ENCODE measurements at places on chromosomes 16 and 17.

GRCh38 chr17:33520426-33521330 is 227.6 kb upstream of the ASIC2 start:
- DNase-seq, result peak; percentile 60

- no peak for DNase-seq
These were observed 8.4 kb downstream of the FBXO47 start for GRCh38 chr17:38958756-38959155.

- DNase-seq, result no peak
These were observed 23.0 kb downstream of the KNOP1 start for GRCh38 chr16:19694989-19695388.

- DNase-seq, result no peak
These were observed 21.9 kb downstream of the MAPK8IP3 start for GRCh38 chr16:1727651-1728624.

DNA sequence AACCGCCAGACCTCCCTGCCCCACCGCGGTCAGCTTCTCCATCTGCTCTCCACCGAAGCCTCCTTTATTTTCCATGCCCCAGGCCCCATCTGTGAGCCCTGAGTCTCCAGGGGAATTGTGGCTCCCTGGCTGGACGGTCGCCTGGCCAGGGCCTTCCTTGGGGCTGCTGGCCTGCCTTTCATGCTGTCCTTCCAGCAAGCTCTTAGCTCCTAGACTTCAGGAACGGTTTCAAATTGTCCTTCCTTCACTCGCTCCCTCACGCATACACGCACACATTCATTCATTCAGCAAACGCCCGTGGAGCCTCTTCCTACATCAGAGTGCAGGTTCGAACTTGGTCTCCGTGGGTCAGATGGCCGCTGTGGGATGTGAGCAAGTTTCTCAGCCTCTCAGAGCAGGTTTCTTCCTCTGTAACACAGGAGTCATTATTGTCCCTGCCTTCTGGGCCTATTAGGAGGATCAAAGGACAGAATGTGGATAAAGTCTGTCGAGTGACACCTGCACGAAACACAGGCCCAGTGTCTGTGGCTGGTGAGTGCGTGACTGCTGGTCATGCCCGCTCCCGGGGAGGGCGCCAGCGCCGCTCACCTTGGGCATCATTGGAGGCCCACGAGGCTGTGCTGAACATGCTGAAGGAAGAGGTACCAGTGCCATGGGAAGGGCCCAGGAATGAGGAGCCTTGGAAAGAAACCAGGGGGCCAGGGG is 18.7 kb upstream of the GSE1 start:
- no peak for DNase-seq

GRCh38 chr17:81537343-81537855 is 9.2 kb downstream of the FSCN2 start:
- peak; percentile 73 for DNase-seq

DNA sequence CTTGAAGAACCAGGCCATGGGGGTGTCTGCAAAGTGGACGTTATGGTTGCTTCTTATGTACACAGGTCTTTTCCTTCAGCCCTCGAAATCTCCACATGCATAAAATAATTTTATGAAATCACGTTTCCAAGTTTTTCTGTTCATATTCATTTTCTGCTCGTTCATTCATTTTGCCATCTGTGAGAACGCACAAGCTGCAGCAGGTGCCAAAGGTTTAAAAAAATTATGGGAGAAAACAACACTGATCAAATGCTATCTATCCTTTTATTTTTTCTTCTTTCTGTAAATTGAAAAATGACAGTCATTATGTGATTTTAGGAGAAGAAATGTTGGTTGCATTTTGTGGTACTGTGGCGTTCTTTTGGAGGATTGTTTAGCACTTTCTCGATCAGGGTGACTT is 15.5 kb downstream of the SPACA3 start:
- DNase-seq, result no peak

DNA sequence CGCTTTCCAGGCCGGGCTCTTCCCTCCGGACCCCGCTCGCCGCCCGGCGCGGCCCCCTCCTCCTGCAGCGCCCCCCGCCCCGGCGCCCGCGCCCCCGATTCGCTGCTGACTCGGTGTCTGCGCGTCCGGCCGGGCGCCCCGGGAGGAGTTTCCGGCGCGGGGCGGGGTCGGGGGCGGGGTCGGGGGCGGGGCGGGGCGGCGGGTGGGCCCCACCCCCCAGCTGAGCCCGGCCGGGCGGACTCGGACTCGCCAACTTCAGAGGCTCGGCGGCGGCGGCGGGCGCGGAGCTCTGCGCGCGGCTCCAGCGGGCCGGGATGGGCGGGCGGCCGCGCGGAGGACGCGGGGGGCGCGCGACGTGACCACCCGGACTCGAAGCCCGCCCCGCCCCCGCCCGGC is at the start of gene METRNL:
Gene METRNL, plus strand, starts transcription at position 258 of the 396 bp plus-strand sequence. CDS start 207 bp downstream, outside the sequence.
- DNase-seq, result peak; percentile 97

- DNase-seq, result no peak
These were observed 19.0 kb downstream of the CCDC57 start for GRCh38 chr17:82193520-82194220.

- no peak for DNase-seq
These were observed 25.3 kb downstream of the UBE2O start for GRCh38 chr17:76427501-76428231.

- no peak for DNase-seq
These were observed 8.4 kb downstream of the RSPRY1 start for GRCh38 chr16:57194512-57194911.

- no peak for DNase-seq
These were observed 34.5 kb upstream of the USP22 start for GRCh38 chr17:21077281-21077680.

DNA sequence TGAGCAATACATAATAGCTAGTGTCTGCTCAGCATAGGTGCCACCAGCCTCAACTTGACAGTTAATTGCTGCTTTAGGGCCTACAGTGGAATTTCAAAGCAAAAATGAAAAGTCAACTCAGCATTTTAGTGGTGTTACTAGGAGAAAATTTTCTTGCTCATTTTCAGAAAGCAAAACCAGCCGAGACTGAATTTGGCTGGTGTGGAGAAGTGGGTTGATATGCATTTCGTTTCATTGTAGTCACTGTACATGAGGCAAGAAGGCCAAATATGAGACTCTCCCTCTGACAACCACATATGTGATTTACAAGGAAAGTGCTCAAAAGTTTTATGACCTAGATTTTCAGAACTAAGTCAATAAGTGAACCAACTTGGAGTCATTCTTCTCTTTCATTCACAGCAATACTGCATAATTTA is 54.0 kb downstream of the DUSP14 start:
- DNase-seq, result no peak

DNA sequence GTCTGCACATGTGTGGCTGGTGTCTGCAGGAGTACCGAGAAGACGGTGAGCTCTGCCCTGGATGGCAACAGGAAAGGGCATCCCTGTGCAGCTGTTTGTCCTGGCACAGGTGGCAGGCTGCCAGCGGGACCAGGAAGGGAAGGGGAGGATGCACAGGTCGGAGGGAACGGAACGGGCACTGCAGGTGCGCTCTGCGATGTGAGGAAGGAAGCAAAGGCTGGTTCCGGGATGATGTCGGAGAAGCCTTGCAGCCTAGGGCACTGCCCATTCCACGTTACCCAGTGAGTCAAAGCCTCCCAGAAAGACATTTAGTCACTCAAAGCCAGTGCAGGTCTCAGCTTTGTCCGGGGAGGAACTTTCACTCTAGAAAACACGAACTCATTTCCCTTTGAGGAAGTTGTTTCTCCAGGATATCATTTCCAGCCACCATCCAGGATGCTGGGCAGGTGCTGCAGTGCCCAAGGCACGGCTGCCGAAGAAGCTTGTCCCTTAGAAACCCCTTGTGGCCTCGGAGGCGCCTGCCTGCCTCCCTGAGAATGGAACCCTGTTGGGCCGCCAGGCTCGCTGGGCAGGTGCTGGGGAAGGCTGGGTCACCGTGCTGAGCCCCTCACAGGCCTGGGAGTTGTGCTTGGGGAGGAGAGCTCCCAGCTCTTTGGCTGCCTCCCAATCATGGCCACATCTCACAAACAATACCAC is 4.5 kb upstream of the TMEM235 start:
- no peak for DNase-seq

GRCh38 chr17:70329721-70330120 is 160.4 kb downstream of the KCNJ2 start:
- no peak for DNase-seq

- no peak for DNase-seq
These were observed 91.7 kb downstream of the PCTP start for GRCh38 chr17:55842405-55843158.

DNA sequence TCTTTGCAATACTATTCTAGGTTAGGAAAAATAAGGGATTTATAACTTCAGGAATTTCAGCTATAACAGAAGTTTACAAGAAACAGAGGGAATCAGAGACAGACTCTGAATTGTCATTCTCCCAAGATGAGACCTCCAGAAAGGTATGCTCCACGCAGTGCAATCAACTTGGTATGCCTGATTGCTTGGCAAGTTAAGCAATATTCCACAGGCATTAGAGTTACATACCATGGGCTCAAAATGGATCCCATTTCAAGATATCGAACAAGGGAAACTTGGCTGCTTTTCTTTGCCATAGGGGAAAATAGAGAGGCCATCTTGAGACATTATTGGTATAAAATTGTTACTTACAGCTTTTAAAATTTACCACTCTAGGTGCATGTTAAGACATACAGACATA is 615.6 kb upstream of the SOX9 start:
- no peak for DNase-seq

DNA sequence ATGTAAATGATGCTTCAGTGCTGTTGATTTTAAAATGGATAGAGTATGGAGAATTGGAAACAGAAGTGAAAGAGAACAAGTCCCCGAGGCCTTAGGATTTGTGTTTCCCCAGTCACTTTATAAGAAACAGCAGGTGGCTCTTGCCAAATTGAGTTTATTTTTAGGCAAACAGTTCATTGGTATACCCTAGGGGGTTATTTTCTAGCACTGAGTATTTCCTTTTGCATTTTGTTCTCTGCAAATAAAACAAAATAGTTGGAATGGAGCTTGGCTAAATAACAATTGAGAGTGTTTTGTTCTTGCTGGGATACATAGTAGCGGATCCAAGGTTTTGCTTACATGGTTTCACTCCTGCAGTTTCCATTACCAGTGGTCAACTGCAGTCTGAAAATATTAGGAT is 591.1 kb upstream of the C16orf82 start:
- DNase-seq, result no peak

DNA sequence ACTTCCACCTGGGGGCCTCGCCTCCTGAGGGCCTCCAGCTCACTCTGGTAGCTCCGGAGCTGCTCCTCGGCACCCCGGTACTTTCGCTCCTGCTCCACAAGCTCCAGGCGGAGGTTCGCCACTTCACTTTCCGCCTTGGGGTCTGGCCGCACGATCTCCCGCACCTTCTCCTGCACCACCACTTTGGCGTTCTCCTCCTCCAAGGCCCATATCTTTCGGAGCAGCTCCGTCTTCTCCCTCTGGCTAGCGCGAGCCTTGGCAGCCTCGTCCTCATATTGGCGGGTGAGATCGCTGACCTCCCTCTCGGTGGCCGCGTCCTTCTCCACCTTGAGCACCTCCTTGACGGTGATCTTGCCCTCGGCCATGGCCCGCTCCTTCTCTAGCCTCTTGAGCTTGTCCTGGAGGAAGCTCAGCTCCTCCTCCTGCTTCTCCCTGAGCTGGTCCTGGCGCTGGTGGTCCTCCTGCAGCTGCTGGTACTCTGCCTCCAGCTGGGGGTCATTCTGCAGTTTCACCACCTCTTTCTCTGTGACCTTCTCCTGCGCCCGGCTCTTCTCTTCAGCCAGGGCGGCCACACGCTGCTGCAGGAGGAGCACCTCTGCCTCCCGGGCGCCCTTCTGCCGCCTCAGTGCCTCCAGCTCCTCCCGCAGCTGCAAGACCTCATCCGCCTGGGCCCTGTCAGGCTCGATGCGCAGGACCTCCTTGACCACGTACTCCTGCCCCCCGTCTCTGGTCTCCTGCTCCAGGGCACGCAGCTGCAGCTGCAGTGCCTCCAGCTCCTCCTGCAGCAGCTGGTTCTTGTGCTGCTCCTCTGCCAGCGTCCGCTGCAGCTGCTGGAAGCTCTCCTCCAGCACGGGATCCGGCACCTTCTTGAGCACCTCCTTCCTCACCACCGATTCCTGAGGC is 37.9 kb downstream of the UBN1 start:
- DNase-seq, result no peak

DNA sequence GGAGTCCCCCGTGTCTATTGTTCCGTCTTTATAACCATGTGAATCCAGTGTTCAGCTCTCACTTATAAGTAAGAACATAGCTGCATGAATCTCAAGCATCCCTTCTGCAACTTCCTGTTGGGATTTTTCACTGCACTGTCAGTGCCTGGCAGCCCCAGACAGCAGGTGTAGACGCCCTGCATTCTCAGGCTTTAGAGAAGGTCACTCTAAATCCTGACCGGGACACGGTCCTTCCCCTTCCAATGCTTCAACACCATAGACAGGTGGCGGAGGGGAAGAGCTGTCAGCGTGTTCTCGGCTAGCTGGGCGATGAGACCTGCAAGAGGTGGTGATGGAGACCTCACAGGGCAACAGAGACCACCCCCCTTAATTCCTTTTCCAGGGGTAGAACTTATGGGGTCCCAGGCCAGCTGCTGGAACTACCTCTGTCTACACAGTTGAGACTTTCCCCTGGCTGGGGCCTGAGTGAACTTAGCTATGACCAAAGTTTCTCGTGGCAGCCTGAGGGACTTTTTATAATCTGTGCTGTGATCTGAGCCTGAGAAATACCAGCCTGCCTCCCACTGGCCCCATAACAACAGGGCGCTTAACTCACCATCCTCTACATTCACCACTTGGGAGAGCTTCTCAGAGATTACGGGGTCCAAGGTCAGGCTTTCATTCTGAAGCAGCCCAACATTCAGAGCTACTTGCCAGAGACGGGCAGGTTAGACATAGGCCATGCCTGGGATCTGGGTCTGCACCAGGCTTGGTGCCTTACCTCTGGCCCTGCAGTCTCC is 143.2 kb upstream of the TNRC6C start:
- no peak for DNase-seq

GRCh38 chr16:57042157-57043111 is 49.9 kb upstream of the CPNE2 start:
- peak; percentile 71 for DNase-seq

DNA sequence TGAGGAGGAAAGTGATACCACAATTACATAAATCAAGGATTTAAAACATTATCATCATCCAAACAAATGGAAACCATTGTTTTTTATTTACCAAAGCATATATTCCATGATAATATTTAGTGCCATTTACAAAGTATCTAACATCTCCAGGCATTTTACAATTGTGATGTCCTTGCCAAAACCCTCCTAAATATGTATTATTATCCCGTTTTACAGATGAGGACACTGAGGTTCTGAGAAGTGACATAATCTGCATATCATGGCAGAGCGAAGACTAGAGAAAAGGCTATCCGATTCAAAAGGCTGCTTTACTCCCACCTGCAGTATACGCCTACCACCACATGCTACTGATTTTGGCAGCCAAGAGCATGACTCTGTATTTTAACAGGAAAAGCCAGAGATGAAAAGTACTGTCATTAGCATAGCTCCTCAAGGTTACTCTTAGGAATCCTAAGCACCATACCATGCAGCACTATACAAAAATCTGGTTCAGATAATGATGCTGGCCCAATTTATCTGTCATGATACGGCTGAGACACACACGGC is 301.4 kb downstream of the CA10 start:
- DNase-seq, result no peak

DNA sequence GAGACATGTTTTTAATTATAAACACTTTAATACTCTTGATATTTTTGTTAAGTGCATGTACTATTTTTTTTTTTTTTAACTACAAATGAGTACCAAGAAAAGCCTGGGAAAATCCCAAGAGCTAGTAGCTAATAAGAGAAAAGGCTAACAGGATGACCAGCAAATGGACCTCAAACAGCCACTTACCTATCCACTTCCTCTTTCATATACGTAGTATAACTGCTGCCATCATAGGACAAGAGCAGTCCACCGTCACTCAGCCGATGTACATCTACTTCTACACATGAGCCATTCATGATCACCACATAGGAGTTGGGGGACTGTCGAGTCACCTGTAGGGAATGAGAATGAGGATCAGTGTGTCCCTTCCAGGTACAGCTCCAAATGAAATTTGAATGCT is 128.0 kb upstream of the C17orf78 start:
- DNase-seq, result no peak

All from GM12892 (cell line).